ENCODE measurements at places on chromosomes 1 and 21. TPM values are rescaled to one million over a fixed set of nuclear protein-coding genes. Genes with fewer than 3 reads are reported as not detected.

ZYG11B gene
- total RNA-seq: 21.2 TPM

SPRR3 gene
- total RNA-seq: not detected

KLF17 gene
- 0.09 TPM for total RNA-seq

KCNE1 gene
- 0.28 TPM for total RNA-seq

ALX3 gene
- not detected for total RNA-seq

MAP10 gene
- 1.3 TPM for total RNA-seq

KRTAP10-12 gene
- not detected for total RNA-seq

TTC24 gene
- not detected for total RNA-seq

SNRPE gene
- 327 TPM for total RNA-seq

ETNK2 gene
- total RNA-seq: 18.6 TPM

TEX38 gene
- not detected for total RNA-seq

CDC20 gene
- total RNA-seq: 251 TPM

RGSL1 gene
- total RNA-seq: not detected

Measured in H9 (cell line).